ENCODE measurements at places on chromosomes 11 and 22.

GRCh38 chr11:3182462-3182852, 17.3 kb upstream of the OSBPL5 start:
- no peak for DNase-seq

DNA sequence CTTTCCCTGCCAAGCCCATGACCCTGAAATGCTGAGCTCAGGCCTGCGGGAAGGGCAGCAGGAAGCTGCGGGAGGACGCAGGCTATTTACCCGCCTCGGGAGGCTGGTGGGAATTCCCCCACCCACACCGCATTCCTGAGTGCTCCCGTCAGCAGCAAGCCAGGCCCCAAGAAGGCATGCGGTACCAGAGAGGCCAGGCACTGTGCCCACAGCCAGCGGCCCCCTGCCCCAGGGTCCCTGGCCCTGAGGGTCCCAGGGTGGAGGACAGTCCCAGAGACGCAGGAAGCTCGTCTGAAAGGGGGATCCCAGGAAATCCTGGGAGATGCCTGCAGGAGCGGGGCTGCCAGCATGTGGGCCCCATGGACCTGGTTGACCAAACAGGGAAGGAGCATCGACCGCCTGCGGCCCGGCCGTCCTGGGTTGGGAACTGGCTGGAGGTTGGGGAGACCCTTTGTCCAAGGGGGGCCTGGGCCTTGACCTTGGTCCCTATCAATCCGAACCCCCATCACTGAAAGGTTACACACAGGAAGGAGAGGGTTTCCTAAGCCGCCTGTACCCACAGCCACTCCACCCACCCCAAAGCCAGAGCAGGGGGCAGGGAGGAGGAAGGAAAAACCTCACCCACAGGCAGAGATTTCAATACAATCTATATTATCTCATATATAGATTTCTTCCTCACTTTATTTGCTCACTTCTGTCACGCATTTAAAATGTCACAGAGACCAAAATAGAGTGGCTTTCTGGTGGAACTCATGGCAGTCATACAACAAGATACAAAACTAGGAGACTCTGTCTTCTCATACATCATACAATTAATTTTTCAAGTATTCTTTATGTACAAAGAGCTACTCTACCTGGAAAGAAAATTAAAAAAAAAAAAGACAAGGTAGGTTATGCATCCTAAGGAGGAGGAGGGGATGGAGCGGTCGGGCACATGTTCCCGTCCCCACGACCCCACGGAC, 17.1 kb downstream of the MAFF start:
- DNase-seq: no peak

GRCh38 chr11:120212259-120212878, 1.5 kb downstream of the OAF start:
- DNase-seq: no peak

DNA sequence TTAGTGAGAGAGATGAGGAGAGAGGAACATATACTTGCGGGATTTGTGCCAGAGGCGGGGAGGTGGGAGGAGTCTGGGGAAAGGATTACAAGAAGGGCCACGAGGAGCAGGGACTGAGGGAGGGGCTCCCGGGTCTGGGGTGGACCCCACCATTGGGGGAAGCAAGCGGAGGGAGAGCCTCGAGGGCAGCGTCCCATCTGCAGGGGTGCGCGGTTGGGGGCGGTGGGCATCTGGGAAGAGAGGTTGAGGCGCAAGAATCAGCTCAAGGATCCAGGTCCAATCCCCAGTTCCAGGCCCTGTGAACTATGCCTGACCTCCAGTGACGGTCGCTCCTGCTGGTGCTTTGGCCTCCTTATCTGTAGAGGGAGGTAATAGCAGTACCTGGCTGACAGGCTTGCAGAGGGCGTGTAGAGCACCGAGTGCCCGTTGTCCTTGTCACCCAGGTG, 38.0 kb downstream of the ADAMTS15 start:
- no peak for DNase-seq

DNA sequence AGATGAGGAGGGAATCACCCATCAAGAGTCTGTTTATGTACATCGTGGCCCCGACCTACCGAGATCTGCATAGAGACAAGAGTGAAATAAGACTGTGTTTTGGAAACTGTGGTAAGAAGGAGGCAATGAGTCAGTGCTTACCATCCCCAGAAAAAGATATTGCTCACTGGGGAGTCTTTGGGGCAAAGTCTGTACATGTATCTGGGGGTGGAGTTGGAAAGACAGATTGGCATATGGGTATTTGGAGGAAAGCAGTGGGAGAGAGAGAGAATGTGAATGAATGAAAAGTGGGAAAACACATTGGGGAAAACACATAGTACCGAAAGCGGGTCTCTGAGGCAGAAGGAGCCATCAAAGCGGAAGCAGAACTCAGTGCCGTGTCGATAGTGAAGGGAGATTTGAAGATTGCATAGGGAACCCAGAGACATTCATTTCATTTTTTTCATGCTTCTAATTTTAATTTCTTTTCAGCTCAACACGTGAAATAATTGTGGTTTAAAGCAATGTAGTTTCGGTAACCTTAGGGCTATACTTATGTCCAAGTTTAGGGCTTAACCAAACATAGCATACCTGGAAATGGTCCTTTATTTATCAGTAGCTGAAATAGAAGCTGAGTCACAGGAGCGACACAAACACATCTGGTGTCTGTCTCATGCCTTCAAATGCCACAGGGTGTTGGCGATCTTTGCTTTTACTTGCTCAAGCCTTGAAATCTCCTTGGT, 98.6 kb upstream of the CD44 start:
- DNase-seq: no peak

GRCh38 chr11:26761361-26761809, 39.5 kb upstream of the SLC5A12 start:
- no peak for DNase-seq

GRCh38 chr22:39907605-39908097, 6.8 kb downstream of the GRAP2 start:
- no peak for DNase-seq

DNA sequence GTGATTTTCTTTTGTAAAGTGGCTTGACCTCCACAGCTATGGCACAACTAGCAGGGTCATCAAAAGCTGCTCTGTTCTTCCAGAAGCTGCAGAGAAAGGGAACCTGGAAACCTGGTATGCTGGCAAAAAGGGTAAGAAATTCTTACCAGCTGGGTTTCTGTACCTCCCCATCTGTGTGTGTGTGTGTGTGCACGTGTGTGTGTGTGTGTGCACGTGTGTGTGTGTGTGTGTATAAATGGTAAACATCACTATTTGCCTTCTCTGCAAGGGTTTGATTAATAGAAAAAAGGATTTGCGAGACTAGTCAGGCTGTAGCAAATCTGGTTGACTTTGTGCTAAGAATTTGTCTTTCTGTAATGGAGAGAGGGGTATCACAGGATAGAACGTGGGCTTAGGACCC, 4.7 kb upstream of the MRPL17 start:
- DNase-seq: no peak

DNA sequence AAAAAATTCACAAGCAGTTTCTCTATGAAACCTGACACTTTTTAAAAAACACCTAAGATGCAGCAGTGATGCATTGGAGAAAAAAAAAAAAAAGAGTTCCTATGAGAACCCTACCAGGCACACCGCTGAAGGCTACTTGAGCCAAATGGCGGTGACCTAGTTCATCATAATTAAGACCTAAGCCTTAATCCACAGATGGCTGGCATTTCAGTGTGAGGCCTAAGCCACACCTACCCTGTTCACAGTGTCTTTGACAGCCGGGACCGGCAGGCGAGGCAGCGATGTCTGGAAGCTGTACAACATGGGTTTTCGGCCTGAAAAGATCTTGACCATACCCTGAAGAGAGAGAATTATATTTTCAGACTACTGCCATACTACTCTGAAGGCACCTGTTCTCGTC, 38.0 kb downstream of the CPT1A start:
- DNase-seq: no peak

Measured in left renal pelvis (tissue), 4 donors.